ENCODE measurements at places on chromosomes 1 and 21. TPM values are rescaled to one million over a fixed set of nuclear protein-coding genes. Genes with fewer than 3 reads are reported as not detected.

DNA sequence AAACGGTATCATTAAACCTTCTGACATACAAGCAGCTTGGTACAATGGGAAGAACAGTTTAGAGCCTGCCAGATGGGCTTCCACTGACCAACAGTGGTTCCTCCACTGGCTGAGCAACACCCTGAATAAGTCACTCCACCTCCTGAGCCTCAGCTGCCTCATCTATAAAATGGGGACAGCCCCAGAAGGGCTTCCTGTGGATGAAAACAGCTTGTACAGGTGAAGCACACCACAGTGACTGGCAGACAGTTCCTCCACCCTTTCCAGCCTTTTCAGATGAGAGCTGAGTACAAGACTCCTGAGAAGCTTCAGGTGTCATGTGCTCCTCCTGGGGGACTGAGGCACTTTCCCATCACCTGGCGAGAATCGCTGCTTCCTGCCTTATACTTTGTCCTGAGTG is 2.1 kb downstream of the CAPZB start:
- no peaks in the 10 kb centered on the region for H3K36me3 ChIP-seq
- DNase-seq, result no peak
- H3K27ac ChIP-seq, result no peak overlapping the region
- no peaks in the 10 kb centered on the region for H3K27me3 ChIP-seq

C1orf87 gene
- total RNA-seq, result not detected

DNA sequence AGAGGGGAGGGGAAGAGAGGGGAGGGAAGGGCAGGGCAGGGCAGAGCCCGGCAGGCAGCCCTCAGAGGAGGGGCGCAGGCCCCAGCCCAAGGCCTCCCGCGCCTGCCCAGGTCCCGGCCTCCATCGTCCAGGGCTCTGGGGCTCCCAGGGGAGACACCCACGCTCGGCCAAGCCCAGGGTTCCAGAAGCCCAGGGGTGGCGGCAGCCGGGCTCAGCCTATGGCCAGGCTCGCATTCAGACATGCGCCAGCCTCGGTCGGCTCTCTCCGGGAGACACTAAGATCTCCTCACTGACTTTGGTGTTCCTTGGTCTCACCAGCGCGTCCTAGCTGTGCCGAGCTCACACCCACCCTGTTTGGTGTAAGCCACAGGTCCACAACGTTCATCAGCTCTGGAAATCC is 7.1 kb upstream of the ANKRD65 start:
- no peak overlapping the region for H3K4me3 ChIP-seq
- no peaks in the 10 kb centered on the region for H3K36me3 ChIP-seq
- peak; percentile 11 for DNase-seq
- no peak overlapping the region for H3K27ac ChIP-seq
- H3K4me1 ChIP-seq, result no peaks in the 10 kb centered on the region
- H3K27me3 ChIP-seq, result peaks cover 9% of the 10 kb centered on the region

GRCh38 chr1:168437821-168438220 is 106.0 kb downstream of the XCL2 start:
- H3K36me3 ChIP-seq, result no peaks in the 10 kb centered on the region
- H3K4me1 ChIP-seq, result no peaks in the 10 kb centered on the region

GRCh38 chr1:215267495-215267894 is 185.0 kb downstream of the KCNK2 start:
- H3K4me1 ChIP-seq, result no peaks in the 10 kb centered on the region
- H3K4me3 ChIP-seq, result no peak overlapping the region
- no peaks in the 10 kb centered on the region for H3K27me3 ChIP-seq
- DNase-seq, result no peak

GRCh38 chr1:175131095-175131494 is 61.5 kb downstream of the KIAA0040 start:
- no peak overlapping the region for H3K27ac ChIP-seq
- H3K4me1 ChIP-seq, result peaks cover 2% of the 10 kb centered on the region
- H3K4me3 ChIP-seq, result no peak overlapping the region
- peaks cover 6% of the 10 kb centered on the region for H3K27me3 ChIP-seq

DNA sequence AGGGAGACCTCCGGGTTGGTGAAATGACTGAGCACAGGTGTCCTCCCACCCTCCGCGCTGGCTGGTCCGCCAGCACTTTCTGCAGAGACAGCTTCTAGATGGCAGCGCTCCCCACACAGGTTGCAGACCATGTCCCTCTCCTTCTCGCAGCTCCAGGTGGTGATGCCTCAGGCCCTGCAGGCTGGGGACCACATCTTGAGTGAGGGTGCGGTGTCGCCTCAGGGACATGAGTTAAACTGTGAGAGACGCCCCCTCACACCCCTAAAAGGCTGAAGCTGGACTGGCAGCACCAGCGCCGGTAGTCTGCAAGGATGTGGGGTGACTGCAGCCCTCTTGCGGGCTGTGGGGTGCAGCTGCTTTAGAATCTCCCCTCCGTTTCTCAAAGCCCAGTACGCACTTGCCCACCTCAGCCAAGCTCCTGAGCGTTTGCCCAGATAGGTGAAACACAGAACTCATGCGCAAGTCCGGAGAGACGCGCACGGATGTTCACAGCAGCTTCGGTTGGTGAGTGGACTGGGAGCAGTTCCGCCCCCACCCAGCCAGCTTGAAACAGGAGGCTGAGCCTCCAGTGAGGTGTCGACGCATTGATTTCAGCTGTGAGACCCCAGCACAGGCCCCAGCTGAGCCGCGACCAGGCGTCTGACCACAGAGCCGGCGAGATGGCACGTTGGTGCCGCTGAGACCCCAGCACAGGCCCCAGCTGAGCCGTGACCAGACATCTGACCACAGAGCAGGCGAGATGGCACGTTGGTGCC is 28.6 kb downstream of the COL6A1 start:
- no peaks in the 10 kb centered on the region for H3K36me3 ChIP-seq
- no peak for DNase-seq
- no peak overlapping the region for H3K27ac ChIP-seq

DNA sequence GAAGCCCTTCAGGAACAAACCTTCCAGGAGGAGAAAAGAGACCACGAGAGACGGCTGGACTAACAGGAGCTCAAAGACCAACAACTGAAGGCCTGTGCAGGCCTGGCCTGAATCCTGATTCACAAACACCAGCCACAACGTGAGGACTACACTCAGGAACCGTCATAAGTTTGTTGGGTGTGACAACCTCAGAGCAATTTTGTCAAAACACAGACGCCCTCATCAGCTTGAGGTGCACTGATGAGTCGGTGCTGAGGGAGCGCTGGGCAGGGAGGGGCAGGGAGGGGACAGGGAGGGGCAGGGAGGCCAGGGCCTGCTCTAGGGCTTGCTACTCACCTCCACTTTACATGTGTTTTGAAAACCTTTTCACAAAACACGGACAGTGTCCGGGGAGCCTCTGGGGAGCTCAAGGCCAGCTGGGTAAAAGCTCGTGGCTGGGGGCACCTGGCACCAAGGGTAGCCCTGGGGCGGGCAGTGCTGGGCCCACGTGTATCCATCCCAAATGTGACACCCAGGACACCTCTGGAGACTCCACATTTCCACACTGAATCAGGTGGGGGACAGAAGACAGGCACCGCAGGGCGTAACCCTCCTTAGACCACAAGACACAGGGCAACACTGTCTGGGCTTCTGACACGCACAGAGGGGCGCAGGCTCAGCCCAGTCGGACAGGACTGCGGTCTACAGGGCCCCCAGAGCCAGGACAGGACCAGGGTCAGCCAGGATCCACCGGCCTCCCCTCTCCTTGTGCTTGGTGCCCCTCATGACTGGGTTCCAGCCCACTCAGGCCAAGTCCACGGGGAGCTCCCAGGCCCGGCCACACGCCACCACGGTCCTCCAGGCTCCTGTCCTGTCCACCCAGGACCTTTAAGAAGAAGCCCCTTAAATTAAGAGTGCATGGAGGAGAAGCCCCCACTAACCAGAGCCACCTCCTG is 16.5 kb downstream of the LSS start:
- H3K4me3 ChIP-seq, result no peak overlapping the region
- no peak for DNase-seq
- H3K27ac ChIP-seq, result no peak overlapping the region

SLC9C2 gene
- total RNA-seq, result not detected

- no peak overlapping the region for H3K4me3 ChIP-seq
- no peak overlapping the region for H3K27ac ChIP-seq
- H3K36me3 ChIP-seq, result no peaks in the 10 kb centered on the region
Observed at GRCh38 chr1:26138974-26139558, 19.8 kb upstream of the FAM110D start.

DNA sequence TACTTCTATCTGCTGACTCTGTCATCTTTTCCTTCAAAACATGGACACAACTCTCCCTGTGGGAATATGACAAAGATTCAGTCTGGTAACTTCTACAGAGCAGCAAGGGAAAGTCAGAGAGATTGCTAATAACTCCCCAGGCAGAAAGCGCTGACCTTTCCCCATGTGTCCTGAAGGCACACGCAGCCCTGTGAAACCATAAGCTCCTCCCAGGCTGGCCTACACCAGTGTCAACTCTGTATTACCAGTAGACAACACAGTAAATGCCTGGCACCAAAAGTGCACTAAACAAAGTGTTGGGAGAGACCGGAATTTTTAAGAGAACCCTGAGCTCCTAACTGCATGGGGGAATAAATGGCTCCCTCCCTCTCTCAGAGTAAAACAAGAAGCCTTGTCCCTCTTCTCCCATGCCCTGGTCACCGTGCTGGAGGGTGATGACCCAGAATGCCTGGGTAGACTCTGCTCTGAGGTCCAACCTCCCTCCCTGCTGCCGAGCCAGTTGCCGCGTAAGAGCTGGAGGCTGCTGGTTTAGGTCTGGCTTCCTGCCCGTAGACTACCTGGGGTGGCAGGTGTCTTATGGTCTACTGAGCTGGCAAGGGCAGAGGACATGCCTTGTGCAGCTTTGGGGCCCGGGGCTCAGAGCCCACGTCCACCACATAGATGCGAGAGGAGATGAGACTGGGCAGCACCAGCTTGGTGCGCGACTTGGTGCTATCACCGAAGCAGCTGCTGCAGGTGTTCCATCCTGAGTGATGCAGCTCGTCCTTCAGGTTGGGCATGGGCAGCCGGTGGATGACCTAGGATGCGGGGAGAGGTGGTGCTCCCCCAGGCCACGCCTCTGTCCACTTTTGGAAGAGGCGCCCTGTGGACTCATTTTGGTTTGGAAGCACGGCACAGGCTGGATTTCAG is 3.9 kb downstream of the SELENBP1 start:
- no peak for DNase-seq
- no peak overlapping the region for H3K4me3 ChIP-seq
- no peaks in the 10 kb centered on the region for H3K36me3 ChIP-seq

HES4 gene
- 3.2 TPM for total RNA-seq

C1orf56 gene
- 4.5 TPM for total RNA-seq

DNA sequence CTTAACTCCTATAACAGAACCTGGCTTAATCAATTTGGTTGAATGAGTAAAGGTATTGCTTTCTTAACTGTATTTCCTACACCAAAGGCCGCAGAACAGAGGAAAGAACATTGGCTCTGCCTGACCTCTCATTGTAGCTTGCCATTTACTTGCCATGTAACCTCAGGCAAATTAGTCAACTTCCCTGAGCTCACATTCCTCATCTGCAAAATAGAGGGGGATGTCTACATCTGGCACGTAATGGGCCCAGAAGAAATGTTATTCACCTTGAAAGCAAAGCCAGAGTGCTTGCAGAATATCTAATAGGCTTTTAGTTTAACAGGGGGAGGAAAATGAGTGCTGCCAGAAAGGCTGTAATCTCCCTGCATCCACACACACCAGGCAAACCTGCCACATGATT is 44.3 kb downstream of the LAMC2 start:
- H3K27ac ChIP-seq, result no peak overlapping the region
- no peaks in the 10 kb centered on the region for H3K4me1 ChIP-seq
- no peak overlapping the region for H3K4me3 ChIP-seq
- H3K27me3 ChIP-seq, result no peaks in the 10 kb centered on the region
- no peak for DNase-seq

GRCh38 chr1:84711121-84711520 is 20.9 kb upstream of the SSX2IP start:
- H3K27me3 ChIP-seq, result no peaks in the 10 kb centered on the region
- H3K36me3 ChIP-seq, result no peaks in the 10 kb centered on the region
- H3K4me3 ChIP-seq, result no peak overlapping the region
- H3K4me1 ChIP-seq, result no peaks in the 10 kb centered on the region
- no peak for DNase-seq

GRCh38 chr1:52032124-52032784 is 1.4 kb downstream of the KTI12 start:
- H3K4me3 ChIP-seq, result peak overlapping the region; percentile 82
- DNase-seq, result no peak
- no peaks in the 10 kb centered on the region for H3K27me3 ChIP-seq
- H3K36me3 ChIP-seq, result peaks cover 5% of the 10 kb centered on the region
- H3K4me1 ChIP-seq, result peaks cover 22% of the 10 kb centered on the region
- H3K27ac ChIP-seq, result no peak overlapping the region

GRCh38 chr1:41794031-41794430 is 124.7 kb downstream of the HIVEP3 start:
- H3K36me3 ChIP-seq, result no peaks in the 10 kb centered on the region
- H3K27me3 ChIP-seq, result no peaks in the 10 kb centered on the region
- no peak overlapping the region for H3K27ac ChIP-seq
- H3K4me3 ChIP-seq, result no peak overlapping the region

ADAM30 gene
- not detected for total RNA-seq

RPE65 gene
- not detected for total RNA-seq

SMYD2 gene
- total RNA-seq, result 29.1 TPM

DNA sequence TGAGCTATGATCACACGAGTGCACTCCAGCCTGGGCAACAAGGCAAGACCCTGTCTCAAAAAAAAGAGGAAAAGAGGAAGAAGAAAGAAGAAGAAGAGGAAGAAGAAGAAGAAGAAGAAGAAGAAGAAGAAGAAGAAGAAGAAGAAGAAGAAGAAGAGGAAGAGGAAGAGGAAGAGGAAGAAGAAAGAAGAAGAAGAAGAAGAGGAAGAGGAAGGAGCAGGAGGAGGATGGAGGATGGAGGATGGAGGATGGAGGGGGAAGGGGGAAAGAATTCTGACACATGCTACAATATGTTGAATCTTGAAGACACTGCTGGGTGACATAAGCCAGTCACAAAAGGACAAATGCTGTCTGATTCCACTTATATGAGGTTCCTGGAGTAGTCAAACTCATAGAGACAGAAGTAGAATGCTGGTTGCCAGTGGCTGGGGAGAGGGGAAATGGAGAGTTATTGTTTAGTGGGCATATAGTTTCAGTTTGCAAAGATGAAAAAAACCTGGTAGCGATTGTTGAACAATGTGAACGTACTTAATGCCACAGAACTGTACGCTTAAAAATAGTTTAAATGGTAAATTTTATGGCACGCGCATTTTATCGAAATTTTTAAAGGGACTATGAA is 47.3 kb upstream of the COA6 start:
- peak overlapping the region; percentile 59 for H3K4me3 ChIP-seq
- H3K27ac ChIP-seq, result no peak overlapping the region
- peak; percentile 36 for DNase-seq
- peaks cover 26% of the 10 kb centered on the region for H3K4me1 ChIP-seq
- no peaks in the 10 kb centered on the region for H3K27me3 ChIP-seq
- H3K36me3 ChIP-seq, result no peaks in the 10 kb centered on the region
